ENCODE measurements at places on chromosomes 12 and 14.

DNA sequence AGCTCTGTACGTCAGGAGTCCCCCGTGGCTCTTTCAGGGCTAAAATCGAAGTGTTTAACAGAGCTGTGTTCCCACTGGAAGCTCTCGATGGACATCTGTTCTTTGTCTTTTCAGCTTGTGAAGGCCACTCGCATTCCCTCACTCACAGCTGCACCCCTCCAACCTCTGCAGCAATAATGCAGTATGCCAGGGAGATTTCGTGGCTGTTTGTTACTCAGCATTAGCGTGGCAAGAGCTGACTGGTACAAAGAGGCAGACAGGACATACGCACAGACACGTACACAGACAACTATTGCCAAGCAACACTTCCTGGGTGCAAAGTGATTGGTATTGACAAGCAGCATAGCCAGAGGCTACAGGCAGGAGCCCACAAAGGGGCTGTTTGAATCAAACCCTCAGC, 11.8 kb upstream of the FBXO21 start:
- DNase-seq = no peak

DNA sequence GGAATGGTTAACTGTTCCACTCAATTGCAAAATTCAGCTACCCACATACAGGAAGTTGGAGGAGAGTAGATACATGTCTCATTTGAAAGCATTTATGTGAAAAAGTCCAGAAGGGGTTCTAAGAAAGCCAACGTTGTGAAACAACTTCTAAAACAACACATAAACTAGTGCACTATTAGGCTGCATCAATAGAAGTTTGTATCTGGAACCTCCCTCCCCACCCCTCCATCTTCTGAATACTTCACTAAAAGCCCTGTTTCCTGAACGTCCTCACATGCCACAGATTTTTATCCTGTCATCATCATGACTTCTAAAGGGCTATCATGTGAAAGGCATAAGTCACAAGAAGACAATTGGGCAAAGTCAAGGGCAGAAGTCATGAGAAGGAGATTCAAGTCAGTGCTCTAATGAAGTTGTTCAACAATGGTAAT, 5.5 kb downstream of the KRT79 start:
- no peak for DNase-seq

DNA sequence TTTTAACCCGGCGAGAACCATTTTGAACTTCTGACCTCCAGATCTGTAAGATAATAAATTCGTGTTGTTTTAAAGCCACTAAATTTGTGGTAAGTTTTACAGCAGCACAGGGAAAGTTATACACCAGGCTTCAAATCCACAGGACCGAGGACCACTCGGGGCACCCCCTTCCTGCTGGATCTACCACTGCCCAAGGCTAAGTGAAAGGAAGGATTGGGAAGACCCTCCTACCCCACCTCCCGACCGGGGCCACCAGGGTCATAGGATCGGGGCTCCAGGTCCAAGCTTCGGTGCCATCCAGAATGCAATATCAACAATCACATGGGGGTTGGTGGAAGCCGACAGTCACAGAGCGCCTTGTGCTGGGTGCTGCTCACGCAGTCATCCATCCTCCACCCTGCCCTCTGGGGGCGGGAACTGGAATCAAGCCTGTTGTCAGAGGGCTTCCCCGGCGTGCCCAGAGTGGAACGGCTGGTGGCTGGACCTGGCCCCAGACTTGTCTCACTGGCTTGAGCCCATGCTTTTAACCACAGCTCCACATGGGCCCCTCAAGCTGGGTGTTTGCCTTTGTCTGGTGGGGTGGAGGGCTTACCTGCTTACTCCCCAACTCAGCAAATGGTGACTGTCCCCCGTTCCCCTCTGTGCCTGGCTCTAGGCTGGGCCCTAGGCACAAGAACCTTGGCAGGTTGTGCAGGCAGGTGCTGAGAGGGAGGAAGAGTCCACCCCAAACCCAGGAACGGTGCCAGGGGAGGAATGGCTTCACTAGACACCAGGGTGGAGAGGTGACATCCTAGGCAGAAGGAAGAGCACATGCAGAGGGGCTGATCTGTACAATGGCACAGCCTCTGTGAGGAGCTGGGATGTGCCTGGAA, 180.3 kb upstream of the RTL1 start:
- no peak for DNase-seq

DNA sequence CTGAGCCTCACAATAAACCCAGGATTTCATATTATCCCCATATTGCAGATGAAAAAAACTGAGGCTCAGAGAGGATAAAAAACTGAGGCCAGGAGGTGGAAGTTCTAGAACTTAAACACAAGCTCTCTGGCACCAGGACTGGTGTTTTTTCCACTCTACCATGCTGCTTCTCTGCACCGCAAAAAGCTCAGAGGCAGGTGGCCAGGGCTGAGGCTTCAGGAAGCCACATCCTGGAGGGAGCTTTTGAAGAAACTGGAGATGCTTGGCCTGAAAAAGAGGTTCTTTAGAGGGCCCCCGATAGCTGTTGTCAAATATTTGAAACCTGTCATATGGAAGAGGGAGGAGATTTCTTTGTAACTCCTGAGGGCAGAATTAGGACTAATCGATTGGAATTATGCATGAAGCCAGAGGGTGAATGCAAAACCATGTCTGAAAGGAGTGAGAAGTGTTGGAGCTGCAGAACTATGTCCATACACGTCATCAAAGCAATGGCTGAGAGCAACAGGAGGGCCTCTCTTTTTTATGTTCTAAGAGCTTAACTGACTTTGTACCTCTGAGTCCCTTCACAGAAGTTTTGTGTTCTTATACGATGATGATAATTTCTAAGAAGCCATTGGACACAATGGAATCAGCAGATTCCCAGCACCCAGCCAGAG, 448.6 kb downstream of the FUT8 start:
- DNase-seq = no peak

DNA sequence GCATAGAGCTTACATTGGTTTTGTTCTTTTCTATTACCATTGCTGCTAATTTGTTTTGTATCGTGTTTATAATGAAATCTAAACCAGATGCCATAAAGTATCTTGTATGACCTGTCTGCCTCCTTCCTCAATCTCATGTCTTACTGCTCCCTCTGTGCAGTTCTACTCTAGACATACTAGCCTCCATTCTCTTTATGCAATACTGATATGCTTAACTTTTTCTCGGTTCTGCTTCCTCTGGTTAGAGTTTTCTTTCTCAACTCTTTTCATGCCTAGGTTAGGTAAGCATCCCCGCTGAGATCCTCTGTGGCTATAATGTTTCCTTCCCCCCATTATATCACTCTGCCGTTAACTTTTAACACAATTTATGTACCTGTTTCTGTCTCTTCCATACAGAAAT, 852.3 kb downstream of the TRHDE start:
- DNase-seq = no peak

- no peak for DNase-seq
Observed at GRCh38 chr14:61603736-61604135, 91.6 kb upstream of the HIF1A start.

DNA sequence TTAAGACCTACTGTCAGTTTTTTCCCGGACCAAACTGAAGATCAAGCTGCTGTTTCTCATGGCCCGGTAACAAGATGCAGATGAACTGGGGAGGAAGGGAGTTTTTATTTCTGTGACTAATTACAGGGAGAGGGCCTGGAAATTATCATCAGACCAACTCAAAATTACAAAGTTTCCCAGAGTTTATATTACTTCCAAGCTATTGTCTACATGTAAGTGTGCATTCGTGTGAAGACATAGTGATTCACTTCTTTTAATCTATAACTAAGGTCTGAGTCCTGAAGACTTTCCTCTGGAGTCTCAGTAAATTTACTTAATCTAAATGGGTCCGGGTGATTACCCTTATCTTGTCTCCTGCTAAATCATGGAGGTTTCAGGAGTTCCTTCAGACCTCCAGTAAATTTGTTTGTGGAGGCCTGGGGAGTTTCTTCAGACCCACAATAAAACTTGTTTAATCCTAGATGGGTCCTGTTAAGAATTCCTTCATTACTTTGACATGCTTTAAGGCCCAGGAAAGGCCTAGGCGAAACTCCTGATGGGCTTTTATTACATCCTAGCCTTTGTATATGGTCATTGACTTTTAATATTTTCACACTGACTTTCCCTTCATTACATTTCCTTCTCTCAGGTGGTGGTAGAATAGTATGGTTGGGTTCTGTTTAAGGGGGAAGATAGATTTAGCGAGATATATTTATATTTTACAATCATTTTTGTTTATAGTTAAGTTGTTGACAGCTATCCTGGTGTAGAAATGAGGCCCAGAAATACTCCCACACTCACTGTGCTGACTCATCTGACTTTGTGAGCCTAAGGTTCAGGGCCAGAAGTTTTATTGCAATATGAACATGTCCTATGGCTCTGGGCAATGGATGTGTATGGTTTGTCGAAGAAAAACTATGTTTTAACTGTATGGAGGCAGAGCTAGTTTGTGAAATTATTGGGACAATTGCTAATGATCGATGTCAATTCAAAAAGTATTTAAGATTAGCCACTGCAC, 627.0 kb upstream of the FBXO33 start:
- DNase-seq = no peak

DNA sequence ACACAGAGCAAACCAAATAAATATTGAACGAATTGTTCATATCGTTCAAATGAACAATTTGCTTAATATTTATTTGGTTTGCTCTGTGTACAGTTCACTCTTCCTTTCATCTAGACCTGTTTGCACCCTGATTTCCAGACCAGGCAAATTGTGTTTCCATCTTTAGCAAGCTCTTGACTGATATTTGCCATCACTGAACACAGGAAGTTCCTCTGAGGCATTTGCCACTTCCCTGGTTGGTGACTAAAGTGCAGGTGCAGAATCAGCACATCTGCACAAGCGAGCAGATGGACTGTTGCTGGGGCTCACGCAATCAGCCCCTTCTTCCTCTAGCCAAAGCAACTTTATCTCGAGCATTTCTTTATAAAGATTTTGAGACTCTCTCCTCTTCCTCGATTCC, 112.9 kb downstream of the DAAM1 start:
- DNase-seq = no peak

DNA sequence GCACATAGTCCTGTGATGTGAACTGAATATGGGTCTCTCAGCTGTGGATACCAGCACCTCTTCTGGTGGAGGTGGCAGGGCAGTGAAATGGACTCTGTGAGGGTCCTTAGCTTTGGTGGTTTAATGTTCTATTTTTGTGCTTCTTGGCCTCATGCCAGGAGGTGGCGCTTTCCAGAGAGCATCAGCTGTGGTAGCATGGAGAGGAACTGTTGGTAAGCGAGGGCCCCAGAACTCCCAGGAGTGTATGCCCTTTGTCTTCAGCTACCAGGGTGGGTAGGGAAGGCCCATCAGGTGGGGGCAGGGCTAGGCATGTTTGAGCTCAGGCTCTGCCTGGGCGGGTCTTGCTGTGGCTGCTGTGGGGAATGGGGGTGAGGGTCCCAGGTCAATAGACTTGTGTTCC, 241.7 kb downstream of the AEBP2 start:
- DNase-seq = no peak

DNA sequence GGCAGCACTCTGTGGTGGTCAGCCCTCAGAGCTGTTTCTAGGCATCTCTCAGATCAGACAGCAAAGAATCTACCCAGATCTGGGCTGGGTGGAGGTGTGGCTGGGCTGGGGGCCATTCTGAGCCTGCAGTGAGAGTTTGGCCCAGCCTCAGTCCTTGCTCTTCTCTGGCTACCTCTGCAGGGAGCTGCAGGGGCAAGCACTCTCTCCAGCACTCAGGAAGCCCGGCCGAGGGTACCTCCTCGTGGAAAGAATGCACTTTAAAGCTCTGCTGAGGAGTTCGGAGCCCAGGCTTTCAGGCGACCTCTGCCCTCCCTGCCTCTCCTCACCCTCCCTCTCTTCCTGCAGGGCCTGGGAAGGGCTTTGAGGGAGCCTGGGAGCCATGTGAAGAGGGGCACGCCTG, 31.2 kb downstream of the IL31 start:
- DNase-seq = no peak

- peak; percentile 19 for DNase-seq
Observed at GRCh38 chr12:4441355-4442335, 4.0 kb downstream of the FGF6 start.

DNA sequence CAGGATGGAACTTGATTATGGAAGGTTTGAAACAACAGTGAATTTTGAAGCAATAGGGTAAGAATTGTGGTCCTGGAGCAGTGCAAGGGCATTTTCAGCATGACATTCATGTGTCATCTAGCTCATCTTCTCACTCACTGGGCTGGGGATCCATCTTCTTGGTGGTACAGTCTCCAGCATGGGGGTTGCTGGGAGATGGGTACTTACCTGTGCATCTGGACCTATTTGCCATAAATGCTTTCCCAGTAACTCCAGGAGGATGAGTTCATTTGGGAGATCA, 7.2 kb downstream of the HSP90AA1 start:
- no peak for DNase-seq

- DNase-seq = no peak
Observed at GRCh38 chr12:58959639-58960300, 39.5 kb upstream of the LRIG3 start.

GRCh38 chr12:18612971-18613370, 124.8 kb downstream of the PLCZ1 start:
- no peak for DNase-seq

- DNase-seq = peak; percentile 18
Observed at GRCh38 chr14:50741567-50741966, 73.5 kb upstream of the SAV1 start.

GRCh38 chr12:21571046-21571445, 33.6 kb downstream of the GYS2 start:
- DNase-seq = no peak

GRCh38 chr14:100679707-100680438, 46.8 kb upstream of the DLK1 start:
- DNase-seq = peak; percentile 78

DNA sequence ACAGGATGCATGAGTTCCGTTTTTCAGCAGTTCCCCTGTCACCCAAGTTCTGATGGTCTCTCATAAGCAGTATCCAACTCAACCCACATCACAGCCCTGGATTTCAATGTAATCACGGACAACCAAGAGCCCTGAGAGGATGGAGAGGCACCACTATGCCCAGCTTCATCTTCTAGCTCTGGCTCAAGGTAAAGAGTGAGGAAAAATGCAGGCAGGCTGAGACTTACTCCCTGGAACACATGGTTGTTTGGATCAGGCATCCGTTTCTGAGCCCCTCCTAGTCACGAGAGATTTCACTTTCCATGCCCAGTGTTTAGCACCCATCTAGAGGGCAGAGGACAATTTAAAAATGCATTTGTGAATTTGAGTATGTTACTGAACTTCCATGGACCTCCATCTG, 45.0 kb downstream of the ANO2 start:
- DNase-seq = no peak

- no peak for DNase-seq
Observed at GRCh38 chr14:21326972-21327371, 47.1 kb downstream of the RPGRIP1 start.

DNA sequence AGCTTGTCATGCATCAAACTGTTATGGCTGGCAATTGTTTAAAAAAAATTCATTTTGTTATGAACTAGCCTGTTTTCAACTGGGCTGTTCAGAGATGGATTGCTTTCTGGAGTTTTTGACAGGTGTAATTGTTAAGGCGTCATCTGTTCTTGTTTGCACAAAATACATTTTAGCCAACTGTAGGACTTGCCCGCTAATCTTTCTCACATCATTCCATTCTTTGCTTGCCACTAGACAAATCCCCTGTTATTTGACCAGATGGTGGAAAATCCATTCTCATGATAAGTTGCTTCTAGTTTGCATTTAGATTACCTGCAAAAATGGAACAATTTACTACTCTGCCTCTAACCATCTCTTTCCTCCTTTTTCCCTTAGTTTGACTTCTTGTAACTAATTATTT, 114.3 kb downstream of the NPAS3 start:
- no peak for DNase-seq
